ENCODE measurements at places on chromosomes 11 and 22.
A peak's percentile ranks its signal among the peaks of the same experiment; 100 is the strongest.

DNA sequence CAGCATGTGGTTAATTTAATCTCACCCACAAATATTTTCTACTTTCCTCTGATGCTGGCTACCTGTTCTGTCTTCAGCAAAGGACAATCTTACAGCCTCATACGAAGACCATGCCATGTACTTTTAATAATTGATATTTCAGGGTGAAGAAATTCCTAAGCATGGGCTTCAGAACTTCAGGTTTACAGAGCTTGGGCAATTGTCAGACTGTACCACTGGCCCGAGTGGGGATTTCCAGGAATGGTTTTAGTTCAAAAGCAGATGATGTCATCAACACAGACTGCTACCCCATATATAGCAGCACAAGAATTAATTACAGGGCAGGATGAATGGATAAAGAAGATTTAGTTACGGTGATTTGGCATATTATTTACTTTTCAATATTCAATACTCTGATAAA, 171.8 kb downstream of the ETS1 start:
- H3K4me3 ChIP-seq: no peak overlapping the region
- peaks cover 6% of the 10 kb centered on the region for H3K27me3 ChIP-seq
- H3K36me3 ChIP-seq: peaks cover 8% of the 10 kb centered on the region
- H3K4me1 ChIP-seq: peaks cover 54% of the 10 kb centered on the region

GRCh38 chr22:39212721-39213376, 31.9 kb downstream of the PDGFB start:
- no peak for DNase-seq
- H3K4me3 ChIP-seq: no peak overlapping the region
- H3K27ac ChIP-seq: no peak overlapping the region
- peaks cover 25% of the 10 kb centered on the region for H3K27me3 ChIP-seq
- H3K36me3 ChIP-seq: no peaks in the 10 kb centered on the region

- no peak overlapping the region for H3K27ac ChIP-seq
- H3K36me3 ChIP-seq: no peaks in the 10 kb centered on the region
- peaks cover 24% of the 10 kb centered on the region for H3K27me3 ChIP-seq
- DNase-seq: peak; percentile 88
- peaks cover 44% of the 10 kb centered on the region for H3K4me1 ChIP-seq
Observed at GRCh38 chr11:2151500-2152257, 9.3 kb downstream of the INS start.

DNA sequence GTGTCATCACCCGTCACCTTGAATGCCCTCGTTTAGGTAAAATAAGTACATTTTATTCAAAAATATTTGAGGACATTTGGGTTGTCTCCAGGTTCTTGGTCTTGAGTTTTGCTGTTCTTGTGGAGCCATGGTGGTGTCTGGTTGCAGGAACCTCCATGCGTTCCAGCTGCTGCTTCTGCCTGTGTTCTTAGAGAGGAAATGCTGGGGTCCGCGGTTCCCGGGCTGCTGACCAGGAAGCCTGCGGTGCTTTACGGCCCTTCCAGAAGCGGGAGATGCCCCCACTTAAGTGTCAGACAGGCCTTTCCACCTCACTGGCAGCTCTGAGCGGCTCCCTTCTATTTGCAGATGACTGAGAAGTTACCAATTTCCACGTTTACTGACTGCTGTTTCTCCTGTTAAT, 66.8 kb downstream of the LRP5 start:
- no peaks in the 10 kb centered on the region for H3K36me3 ChIP-seq
- peaks cover 46% of the 10 kb centered on the region for H3K4me1 ChIP-seq
- peak; percentile 52 for DNase-seq
- H3K27me3 ChIP-seq: no peaks in the 10 kb centered on the region
